ENCODE measurements at places on chromosomes 16 and 17.

DNA sequence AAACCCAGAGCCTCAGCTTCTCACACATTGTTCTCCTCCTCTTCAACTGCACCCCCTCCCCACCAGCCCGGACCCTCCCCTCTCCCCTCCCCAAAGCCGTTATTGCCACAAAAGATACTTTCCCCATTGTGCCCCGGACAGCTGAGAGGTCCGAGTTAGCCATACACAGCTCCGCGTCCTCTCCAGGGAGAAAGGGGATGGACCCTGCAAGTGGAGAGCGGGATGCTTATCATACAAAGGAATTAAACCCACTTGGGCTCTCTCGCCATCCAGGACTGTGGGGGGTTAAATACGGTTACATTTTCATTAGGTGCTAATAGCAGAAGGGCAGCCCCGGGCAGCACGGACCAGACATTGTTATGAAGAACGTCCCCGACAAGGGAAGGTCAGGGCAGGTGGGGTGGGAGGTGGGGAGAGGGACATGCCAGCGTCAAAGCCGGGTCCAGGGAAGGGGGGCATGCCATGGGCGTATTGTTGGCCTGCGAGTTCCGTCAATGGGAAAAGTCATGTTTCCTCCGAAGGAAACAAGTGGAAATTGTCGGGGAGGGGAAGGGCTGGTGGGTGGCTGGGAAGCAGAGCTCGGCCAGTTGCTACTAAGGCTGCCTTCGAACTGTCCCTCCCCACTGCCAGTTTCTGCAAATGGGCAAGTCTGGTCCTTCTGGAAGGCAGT is 99.1 kb downstream of the SOX9 start:
- no peak for DNase-seq

DNA sequence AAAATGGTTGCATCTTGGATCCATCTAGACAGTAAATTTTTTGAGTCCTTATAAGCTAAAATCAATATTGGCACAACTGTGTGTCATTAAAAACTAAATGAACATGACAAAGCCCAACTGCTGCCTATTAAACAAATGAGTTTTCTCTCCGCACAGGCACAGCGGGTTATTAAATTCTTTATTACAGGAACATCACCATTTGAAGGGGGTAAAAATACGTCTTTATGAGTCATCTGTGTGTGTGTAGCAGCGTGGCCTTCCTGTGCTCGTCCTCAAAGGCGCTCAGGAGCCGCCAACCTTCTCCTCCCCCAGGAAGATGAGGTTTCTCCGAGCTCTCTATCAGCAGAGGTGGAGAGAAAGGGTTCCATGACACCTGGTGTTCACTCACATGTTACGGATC is 62.6 kb upstream of the SDK2 start:
- DNase-seq: no peak

GRCh38 chr17:80839511-80839941 is 152.1 kb upstream of the CHMP6 start:
- peak; percentile 31 for DNase-seq

GRCh38 chr17:82678265-82678891 is 20.1 kb downstream of the RAB40B start:
- no peak for DNase-seq

GRCh38 chr16:86733546-86734254 is 155.4 kb downstream of the FOXL1 start:
- no peak for DNase-seq

DNA sequence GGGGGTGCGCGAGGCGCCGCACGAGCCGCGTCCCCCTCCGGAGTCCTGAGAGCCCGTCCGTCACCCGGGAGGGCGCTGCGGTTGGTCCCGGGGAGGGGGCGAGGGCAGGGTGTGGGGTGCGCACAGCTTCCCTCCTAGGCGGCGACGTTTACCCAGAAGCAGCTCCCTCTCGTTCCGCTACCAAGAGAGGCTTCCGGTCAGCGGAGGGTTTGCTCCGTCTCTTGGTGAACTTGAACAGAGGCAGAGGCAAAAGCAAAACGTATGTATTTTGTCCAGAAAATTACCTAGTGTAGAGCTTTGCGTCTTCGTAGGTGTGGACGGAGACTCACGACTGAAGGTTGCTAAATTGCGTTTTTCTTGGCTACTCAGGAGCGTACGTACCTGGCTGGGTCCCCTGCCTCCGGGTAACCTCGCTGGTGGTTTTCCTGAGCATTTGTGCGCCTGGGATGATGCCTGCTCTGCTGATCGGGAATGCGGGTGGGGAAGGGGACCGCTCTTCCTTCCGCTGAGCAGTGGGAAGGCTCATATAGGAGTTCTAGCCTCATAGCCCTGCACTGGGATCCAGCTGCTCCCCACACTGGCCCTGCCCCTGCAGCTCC is 833 bp downstream of the WSCD1 start:
- DNase-seq: no peak

DNA sequence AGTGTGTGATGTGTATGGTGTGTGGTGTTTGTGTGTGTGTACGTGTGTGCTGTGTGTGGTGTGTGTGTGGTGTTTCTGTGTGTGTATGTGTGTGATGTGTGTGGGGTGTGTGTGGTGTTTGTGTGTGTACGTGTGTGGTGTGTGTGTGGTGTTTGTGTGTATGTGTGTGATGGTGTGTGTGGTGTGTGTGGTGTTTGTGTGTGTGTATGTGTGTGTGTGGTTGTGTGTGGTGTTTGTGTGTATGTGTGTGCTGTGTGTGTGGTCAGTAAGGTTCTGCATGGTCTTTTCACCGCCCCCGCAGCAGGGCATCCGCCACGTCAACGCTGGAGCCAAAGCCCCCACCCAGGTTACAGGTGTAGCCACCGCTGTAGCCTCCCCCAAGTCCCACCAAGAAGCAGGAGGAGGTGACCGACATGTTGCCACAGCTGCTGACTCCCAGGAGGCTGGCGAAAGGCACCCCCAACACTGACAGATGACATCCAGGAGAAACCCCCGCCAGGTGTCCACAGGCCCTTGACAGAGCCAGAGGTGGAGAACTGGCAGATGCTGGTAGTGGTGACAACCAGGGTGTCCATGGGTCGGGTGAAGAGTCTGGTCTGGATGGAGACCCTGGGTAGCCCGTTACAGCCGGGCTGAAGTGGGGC is 9.3 kb upstream of the KRT17 start:
- DNase-seq: no peak

DNA sequence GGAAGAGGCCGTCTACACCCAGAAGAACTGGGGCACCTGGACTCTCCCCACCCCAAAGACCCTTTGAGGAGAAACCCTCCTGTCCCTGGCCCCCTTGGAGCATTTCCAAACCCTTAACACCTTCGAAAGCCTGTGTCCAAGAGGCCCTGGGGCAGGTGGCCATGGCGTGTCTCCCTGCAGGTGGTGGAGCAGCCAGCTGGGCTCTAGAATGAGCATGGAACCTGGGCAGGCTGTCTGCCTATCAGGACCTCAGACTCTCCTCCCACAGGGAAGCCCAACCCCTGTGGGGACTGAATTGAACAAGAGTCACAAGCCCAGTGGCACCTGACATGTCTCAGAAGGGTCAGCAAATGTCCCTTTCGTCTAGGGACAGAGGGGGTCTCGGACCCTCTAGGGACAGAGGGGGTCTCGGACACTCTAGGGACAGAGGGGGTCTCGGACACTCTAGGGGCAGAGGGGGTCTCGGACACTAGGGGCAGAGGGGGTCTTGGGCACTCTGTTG is 8.4 kb downstream of the CBX4 start:
- no peak for DNase-seq

GRCh38 chr17:78726513-78726912 is 55.6 kb downstream of the CYTH1 start:
- DNase-seq: no peak
